ENCODE measurements at places on chromosomes 11 and 22.

- DNase-seq = no peak
Measured at GRCh38 chr11:66529069-66529468, 16.8 kb downstream of the ZDHHC24 start.

DNA sequence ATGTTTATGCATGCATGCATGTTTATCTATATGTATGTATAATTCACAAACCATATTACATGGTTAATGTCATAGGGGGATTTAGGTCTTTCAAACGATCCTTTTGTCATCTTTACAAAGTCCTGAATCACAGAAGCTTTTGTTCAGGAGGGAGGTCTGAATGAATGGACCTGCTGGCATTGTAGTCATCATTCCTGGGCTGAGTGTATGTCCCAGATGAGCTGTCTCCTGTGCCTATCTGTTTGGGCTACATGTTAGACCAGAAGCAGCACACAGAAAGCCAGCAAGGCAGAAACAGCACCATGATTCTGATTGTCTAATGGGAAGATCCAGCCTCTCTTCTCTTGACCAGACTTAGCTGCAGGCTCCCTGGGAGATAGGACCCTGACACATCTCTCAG is 69.5 kb downstream of the ADM start:
- no peak for DNase-seq

DNA sequence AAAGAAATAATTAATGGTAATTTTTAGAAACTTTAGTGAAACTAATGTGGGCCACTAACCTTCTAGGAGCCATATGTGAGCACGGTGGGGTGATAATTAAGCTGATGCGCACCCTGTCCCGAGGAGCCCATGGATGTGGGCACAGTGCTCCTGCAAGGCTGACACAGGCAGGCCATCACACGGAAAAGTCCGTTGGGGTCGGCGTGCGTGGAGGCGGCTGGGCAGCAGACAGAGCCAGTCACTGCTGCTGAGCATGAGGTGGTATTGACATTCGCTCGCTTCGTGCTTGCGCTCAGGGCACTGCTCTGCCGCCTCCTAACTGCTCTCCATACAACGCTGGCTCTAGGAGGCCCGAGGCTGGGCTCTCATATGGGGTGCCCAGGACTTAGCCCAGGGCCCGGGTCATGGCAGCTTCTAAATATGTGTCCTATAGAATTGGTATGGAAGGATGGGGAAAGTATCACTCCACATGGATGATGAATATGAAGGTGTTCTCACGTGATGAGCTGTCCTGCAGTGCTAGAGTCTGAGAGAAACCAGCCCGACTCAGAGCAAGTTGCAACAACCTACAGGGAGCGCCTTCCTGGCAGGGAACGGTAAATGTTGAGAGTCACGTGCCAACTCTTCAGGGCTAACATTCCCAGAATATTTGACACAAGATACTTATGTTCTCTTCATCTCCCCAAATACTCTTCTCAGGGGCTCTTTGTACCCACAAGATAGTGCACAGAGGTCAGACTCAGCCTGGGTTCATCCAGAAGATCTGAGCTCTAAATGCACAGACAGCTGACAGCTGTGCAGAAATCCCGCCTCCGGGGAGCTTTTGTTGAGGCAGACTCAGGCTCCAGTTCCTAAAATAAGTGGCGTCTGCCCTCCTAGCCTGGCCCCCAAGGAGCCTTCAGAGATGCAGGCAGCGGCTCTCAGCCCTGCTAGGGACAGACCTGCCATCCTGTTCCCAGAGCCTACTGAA is 50.6 kb upstream of the ARFGAP3 start:
- no peak for DNase-seq

DNA sequence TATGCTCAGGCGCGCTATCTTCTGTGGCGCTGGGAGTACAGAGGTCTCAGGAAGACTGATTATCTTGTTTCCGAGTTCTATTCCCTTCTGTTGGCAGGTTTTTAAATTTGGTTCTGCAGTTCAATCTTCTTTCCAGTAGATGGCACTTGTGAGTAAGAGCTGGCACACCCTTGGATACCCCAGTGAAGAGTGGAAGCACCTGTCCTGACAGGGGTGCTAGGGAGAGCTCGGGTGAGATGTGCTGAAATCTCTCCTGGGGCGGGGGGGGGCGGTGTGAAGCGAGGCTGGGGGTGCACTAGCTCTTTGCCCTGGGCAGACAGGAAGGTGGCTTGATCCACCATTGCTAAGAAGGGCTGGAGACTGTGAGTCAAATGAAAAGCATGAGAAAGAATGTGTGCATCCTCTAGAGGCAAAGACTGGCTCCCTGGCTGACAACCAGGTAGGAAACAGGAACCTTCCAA is 679.9 kb upstream of the CCDC179 start:
- DNase-seq = no peak

- DNase-seq = no peak
Measured at GRCh38 chr22:50085211-50085972, at the start of gene MLC1. MLC1 (minus strand) TSS chr22:50085426; CDS start chr22:50084902, 524 bp downstream.

GRCh38 chr11:10197091-10197490 is 96.9 kb downstream of the SBF2 start:
- DNase-seq = no peak

DNA sequence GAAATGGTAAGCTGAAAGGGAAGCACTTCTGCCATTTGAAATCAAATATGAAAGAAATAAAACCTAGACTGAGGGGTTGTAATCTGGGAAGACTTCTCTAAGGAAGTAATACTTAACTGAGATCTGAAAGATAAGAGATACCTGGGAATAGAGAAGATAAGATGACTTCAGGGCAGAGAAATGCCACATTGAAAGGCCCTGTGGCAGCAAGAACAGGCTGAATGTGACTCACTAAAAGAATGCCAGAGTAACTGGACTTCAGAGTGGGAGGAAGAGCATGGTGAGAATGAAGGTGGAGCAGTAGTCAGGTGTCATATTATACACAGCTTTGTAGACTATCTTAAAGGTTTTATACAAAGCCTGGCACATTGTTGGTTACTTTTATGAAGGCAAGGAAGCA is 17.6 kb downstream of the CALCA start:
- no peak for DNase-seq

- DNase-seq = no peak
Measured at GRCh38 chr11:57162179-57162898, 19.4 kb upstream of the LRRC55 start.

- DNase-seq = no peak
Measured at GRCh38 chr22:40509401-40510134, 127.0 kb downstream of the MRTFA start.

- no peak for DNase-seq
Measured at GRCh38 chr22:49736538-49736937, 91.1 kb downstream of the BRD1 start.

GRCh38 chr11:33706546-33706945 is 5.9 kb upstream of the C11orf91 start:
- DNase-seq = no peak

DNA sequence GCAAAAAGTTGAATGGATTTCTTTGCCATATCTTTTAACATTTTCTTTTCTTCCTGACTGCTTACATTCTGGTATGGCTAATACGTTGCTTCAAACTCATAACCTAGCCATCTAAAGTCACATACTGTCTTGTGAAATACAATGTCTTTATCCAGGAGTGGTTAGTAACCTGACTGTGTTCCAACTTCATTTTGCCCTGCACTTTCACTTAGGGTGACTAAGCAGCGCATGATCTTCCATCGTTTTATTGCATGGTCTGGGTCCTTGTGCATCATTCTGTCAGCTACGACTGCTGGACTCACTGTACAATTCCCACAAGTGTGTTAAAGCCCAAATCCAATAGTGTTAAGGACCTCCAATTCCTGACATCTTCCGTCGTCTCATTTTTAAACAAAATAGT is 403.2 kb downstream of the NTM start:
- DNase-seq = no peak

DNA sequence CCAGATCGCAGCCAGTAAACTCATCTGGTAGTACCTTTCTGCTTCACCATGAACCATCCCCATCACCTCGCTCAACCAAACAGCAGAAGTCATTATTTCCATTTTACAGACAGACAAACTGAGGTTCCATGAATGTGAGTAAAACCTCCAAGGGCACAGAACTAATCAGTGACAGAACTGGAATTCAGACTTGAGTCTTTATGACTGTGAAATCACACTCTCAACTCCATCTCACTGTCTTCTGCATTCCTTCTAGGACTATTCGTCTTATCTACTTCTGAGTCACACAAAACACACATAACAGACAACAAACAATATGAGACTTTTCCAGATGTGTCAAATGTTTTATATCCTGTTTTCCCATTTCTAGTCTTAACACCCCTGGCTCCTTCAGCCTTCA is 9.3 kb upstream of the NUP50 start:
- no peak for DNase-seq

- DNase-seq = no peak
Measured at GRCh38 chr22:21802056-21802455, 65.4 kb downstream of the MAPK1 start.

DNA sequence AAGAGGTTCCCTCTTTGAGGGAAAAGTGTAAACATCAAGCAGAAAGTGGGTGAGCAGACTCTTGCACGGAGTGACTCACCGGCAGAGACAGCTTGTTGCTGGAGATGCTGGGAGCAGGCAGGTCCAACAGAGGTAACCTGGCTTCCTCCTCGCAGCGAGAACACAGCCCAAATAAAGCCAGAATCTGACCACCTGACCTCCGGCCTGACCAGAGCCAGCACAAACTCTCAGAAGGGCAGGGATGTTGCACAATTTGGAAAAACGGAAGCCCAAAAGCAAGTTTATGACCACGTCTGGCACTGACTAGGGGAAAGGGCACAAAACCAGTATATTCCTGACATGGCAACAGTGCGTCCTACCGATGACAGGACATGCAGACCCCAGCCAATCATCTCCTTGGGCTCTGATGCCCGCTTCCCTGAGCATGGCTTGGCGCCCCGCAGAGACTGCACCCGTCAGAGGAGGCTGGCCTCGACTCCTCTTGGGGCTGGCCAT is 5.4 kb downstream of the SMCO4 start:
- DNase-seq = no peak

GRCh38 chr11:60849641-60850520 is 5.9 kb downstream of the PTGDR2 start:
- no peak for DNase-seq

DNA sequence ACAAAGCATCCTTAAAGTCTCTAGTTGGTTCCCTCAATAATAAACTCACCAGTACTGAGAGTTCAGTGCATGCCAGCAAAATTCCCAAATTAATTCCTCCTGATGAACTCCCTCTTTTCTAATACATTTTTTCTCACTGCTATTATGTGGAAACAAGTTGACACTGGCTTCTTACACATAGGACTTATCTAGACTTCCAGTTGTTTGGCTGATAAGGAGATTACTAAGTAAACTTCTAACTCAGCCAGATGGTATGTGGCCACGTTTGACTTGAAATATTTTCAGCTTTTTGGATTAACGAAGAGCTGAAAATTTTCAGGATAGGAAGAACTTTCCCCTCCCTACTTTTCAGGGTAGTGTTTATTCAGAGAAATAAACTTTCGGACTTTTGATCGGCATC is 1154.2 kb upstream of the TENM4 start:
- DNase-seq = no peak

- DNase-seq = no peak
Measured at GRCh38 chr11:91791171-91791468, 433.5 kb upstream of the FAT3 start.

GRCh38 chr11:95360377-95361075 is 129.5 kb upstream of the SESN3 start:
- DNase-seq = no peak

DNA sequence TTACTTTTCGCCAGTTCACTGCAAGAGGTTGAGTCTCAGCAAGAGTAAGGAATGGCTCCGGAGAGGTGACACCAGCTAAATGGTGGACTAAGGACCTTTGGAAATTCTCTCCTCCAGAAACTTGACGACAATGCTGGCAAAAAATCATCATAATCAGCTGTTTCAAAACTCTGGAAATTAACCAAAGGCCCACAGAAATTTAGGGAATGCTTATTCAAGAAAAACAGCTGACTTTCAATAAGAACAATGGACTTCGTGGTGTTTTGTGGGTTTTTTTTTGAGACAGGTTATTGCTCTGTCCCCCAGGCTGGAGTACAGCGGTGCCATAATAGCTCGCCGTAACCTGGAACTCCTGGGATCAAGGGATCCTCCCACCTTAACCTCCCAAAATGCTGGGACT is 68.4 kb upstream of the SEPTIN5 start:
- no peak for DNase-seq

GRCh38 chr11:69200331-69201065 is 44.8 kb downstream of the SMIM38 start:
- DNase-seq = no peak

- no peak for DNase-seq
Measured at GRCh38 chr11:28243581-28243980, 135.4 kb downstream of the METTL15 start.

DNA sequence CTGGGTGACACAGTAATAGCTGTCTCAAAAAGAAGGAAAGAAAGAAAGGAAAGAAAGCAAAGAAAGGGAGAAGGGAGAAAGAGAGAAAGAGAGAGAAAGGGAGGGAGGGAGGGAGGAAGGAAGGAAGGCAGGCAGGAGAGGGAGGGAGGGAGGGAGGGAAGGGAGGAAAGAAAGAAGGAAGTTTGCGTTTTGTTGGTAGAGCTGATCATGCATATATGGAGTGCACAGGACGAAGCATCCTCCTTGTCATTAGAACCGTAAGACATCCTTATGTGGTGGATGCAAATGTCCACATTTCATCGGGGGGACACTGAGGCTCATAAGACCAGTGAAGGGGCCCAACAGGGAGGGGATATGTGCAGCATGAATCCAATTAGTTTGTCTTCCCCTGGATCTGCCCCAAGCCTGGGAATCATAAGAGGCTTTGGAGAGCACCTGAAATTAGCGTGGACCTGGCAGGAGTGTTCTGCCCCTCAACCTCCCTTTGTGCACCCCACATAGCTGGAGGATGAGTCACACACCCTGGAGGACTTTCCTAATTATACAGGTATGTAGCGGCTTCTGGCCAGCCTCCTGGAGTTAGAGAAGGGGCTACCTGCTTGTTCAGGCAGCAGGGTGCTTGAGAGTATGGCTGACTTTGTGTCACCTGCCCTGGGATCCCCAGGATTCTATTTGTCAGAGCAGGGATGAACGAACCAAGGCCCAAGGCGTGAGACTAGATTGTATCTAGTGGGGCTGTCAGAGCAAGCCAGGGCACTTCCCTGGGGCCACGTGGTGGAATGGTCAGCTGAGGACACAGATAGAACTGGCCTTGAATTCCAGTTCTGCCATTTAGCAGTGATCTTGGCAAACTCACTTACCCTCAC is 119.7 kb upstream of the CD82 start:
- no peak for DNase-seq

DNA sequence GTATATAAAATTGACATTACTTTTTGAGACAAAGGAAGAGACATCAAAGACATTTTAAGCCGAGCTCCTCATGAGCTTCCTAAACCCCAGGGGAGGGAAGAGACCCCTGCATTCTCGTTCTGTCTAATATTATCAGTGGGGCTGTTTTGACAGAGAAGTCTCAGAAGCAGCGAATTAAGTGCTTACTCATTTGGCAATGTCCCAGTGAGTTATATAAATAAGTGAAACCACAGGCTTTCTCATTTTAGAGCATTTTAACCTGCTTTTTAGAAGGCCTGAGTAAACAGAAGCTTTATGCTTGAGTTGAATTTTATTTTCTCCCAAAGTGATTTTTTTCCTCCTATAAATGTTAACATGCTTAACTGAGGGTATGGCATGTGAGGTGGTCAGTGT is 23.2 kb upstream of the C1QTNF4 start:
- DNase-seq = no peak
